MV-4-11 (cell line): ENCODE measurements at places on chromosomes 16 and 17.

DNA sequence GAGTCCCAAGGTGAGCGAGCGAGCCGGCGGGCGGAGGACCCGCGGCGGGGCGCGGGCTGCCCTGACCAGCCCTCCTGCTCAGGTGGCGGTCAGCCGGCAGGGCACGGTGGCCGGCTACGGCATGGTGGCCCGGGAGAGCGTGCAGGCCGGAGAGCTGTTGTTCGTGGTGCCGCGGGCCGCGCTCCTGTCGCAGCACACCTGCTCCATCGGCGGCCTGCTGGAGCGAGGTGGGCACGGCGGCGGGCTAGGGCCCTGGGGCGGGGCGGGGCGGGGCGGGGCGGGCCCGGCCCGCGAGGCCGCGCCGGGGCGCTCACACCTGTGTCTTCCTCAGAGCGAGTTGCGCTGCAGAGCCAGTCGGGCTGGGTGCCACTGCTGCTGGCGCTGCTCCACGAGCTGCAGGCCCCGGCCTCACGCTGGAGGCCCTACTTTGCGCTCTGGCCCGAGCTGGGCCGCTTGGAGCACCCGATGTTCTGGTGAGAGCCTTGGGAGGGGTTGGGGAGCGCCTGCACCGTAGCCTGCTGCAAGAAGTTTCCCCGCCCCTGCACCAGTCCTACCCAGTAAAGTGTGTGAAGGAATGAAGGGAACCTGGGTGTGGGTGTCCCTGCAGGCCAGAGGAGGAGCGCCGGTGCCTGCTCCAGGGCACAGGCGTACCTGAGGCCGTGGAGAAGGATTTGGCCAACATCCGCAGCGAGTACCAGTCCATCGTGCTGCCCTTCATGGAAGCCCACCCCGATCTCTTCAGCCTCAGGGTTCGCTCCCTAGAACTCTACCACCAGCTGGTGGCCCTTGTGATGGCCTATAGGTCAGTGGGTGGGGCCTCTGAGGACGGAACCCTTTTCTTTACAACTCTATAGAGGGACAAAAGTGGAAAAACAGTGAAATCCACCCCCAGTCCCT is 802 bp downstream of the SETD6 start:
- DNase-seq, result peak; percentile 5

DNA sequence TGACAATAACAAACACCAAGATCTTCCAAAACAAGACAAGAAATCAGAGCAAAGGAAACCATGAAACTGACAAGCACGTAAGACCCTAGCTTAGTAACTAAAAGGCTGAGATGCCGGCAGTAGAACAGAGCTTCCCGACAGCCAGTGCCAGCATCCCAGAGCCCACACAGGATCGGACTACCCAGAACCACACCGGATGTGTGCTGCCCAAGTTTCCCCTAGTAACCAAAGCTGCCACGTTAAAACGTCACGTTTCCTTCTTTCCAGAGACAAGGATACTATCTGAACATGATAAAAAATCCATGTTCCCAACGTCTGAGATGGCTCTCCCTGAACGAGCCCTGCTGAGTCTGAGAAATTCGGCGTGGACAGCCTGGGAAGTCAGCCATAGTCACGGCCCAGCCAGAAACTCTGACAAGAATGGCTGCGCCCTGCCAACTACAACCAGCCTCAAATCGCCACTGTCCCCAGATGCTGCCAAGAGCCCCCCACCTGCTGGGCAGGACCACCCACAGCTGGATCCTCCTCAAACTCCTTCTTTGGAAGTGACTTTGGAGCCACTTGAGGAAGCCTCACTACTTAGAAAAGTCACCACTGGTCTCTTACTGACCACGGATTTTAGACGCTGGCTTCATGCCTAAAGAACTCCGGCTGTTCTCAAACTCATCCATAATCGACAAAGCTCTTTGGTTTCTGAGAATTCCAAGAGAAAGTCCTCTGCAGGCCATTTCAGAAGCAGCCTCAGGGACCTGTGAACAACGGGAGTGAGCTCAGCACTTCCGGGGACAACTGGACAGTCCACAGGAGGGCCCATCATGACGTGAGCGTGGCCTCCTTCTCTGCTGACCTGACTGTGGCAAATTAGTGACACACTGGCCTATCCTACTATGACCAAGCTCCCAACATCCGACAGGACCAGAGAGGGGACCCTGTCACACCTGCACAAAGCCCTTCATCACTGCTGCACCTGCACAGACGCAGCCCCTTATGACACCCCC is 16.7 kb downstream of the CCDC57 start:
- no peak for DNase-seq

DNA sequence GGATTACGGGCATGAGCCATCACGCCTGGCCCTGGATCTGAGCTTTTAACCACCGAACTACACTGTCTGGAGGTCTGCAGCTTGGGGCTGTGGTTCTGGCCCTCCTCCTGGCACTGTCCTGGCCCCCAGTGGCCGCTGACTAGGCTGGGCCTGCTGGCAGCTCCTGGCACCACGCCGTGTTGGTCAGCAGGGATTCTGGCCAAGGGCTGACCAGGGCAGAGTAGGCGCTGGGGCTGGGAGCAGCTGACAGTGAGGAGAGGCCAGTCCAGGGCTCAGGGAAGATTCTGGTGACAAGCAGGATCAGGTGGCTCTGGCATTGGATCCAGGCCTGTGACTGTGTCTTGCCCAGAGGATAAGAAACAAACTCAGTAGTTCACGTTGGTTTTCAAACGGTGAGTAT is 14.6 kb downstream of the EEF2K start:
- DNase-seq, result no peak

- DNase-seq, result no peak
These were observed 3.9 kb upstream of the SLC12A3 start for GRCh38 chr16:56861092-56861610.

- DNase-seq, result peak; percentile 53
These were observed 1.0 kb upstream of the ZNF500 start for GRCh38 chr16:4767872-4768548.

GRCh38 chr16:12178251-12178990 is 201.9 kb downstream of the SNX29 start:
- no peak for DNase-seq

DNA sequence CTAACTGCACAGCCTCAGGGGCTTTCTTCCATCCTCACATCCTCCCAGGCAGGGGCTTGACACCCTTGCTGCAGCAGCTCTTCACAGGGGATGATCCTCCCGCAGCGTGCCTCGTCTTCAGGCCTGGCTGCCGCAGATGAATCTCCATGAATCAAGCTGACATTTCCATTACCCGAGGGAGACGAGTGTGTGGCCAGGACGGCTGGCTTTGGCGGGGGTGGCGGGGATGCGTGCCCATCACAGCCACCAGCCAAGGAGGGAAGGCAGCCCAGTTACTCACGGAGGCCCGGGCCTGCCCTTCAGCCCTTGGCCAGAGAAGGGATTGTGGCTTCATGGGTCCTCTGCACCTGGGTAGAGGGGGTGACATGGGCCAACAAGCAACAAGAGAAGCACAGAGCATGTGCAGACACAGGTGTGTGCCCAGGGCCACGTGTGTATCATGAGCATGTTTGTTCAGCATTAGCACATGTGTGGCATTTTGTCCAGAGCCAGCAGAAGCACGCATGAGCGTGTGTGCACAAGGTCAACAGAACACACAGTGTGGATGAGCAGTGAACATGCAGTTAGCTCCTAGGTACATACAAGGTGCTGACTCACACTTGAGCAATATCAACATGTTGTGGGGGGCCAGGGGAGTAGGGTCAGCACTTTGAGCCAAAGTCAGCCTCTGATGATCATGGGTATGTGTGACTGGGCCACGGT is 236.4 kb downstream of the KATNIP start:
- DNase-seq, result no peak

DNA sequence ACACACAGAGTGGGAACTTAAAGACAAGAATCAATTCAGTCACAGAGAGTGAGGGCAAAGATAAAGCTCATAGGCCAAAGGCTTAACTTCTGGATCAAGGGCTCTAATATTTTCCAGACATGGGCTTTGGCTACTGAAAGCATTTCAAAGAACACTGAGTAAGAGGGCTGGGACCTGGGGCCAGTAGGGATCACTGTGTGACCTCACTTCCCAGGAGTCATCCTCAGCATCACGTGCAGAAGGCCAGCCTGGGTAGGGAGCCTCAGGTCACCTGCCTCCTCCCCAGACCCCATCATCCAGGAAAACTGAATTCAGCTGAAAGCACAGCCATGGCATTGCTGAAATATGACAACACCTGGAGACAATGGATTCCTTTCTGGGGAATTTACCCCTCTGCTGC is 163.5 kb downstream of the RAB11FIP4 start:
- DNase-seq, result no peak

DNA sequence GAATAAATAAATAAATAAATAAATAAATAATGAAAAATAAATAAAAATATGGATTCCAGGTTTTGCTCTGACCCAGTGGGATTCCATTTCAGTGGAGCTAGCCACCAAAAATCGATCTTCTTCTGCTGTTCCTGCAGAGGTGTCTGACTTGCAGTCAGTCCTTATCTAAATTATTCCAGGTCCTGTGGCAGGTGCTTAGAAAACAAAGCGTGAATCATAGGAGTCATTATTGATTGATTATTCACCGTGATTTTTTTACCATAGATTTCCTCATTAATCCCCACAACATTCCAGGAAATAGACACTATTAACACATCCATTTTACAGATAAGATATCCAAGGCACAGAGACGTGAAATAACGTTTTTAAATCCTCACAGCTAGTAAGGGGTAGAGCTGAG is 31.5 kb upstream of the ABR start:
- no peak for DNase-seq

GRCh38 chr16:11367483-11367906 is 22.2 kb downstream of the RMI2 start:
- DNase-seq, result peak; percentile 18

GRCh38 chr16:76837872-76838271 is 353.1 kb upstream of the MON1B start:
- no peak for DNase-seq

DNA sequence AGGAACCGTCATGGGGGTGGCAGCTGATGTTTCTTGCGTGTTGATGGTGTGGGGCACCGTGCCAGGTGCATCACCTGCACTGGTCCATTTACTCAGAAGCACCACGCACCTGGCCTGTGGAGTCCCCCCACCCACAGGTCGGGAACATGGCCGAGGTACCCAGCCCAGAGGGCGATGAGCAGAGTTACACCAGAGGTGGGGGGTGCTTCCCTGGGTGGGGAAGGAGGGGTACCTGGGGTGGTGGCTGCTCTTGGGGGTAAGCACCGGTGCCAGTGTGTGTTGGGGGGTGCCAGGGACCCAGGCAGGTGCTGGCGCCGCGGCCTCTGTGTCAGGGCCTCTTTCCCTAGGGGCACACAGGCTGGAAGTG is 5.0 kb upstream of the ZNF750 start:
- DNase-seq, result no peak

DNA sequence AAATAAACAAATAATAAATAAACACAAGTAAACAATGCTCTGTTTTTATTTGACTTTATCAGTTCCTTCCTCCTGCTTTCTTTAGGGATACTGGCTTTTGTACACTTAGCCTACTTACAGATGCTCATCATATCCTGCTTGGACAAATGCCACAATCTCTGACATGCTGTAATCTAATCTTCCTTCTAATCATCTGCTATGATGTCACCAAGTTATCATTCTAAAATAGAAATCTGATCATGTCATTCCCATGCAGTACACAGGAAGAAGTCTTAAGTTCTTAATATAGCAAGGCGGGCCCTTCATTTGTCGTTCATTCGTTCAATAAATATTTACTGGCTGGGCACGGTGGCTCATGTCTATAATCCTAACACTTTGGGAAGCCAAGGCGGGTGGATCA is 9.1 kb upstream of the UBB start:
- no peak for DNase-seq

DNA sequence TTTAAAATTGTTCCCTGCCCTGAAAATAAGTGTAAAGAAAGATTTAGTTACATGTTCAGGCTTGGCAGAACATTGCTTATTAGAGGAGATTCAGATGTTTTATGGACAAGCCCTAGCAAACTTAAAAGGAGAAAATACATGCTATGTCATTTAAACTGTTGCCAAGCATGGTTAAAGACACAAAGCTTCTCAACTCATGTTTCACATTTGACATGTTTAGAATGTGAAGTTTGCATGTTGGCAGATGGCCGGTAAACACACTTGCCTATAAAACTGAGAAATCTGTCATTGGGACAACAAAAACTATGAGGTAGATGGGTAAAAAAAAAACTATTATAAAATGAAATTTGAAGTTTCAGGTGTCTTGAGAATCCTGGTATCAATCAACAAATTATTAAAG is 5.8 kb downstream of the KRTAP29-1 start:
- no peak for DNase-seq

- no peak for DNase-seq
These were observed 97.8 kb upstream of the MAF start for GRCh38 chr16:79698341-79698753.

- no peak for DNase-seq
These were observed 16.6 kb downstream of the CTU2 start for GRCh38 chr16:88722784-88723506.

GRCh38 chr17:74435775-74436359 is 4.0 kb downstream of the GPRC5C start:
- DNase-seq, result no peak

GRCh38 chr17:17633310-17633709 is 41.8 kb upstream of the PEMT start:
- no peak for DNase-seq
